ENCODE measurements at places on chromosomes 4 and X.

DNA sequence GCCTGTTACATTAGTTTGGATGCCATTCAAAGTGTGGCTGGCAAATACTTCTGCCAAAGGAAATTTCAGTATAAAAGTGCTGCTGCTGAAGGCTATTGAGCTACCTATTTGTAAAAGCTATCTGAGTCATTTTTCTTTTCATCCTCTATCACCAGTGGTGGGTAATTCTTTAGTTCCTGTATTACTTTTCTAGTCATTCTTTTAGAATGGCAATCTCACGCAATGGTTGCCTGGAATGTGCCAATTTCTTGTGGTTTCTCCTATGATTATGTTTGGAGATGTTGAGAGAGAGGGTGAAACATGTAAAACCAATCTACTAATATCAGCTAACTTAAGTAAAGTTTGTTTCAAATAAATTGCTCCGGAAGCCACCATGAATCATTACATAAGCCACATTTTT is 685.0 kb downstream of the RAPGEF2 start:
- no peak for DNase-seq

DNA sequence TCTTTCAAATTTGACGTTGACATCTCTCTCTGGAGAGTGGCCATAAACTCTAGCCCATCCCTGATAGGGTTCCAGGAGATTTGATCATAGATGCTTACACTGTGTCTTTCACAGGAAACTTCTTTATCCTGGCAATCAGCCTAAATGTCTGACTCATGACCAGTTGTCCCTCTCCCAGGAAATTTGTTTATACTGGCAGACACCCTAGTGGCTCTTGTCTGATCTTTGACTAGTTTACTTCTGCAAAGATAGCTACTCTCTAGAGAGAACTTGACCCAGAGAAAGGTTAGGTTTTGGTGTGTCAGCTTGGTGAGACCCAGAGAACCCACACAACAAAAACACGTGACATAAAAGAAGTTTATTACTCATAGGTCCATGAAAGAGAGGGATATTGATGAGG is 509.8 kb downstream of the CENPC start:
- DNase-seq, result no peak

DNA sequence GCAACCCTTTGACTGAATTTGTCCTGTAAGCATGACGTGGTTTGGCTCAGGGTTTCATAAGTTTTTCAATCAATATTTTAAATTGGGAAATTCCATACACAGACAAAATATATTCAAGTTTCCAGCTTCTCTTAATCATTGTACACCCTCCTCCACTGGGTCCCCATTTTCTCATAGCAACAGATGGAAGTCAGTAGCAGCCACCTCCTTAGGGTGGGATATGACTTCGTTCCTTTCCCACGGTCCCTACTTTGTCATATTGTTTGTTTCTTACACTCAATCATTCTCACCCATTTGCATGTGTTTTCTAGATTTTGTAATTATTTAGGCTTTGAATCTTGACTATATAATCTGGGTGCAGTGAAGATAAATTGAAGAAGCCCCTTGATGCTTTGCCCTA is 664.5 kb upstream of the IGFBP7 start:
- DNase-seq, result no peak

DNA sequence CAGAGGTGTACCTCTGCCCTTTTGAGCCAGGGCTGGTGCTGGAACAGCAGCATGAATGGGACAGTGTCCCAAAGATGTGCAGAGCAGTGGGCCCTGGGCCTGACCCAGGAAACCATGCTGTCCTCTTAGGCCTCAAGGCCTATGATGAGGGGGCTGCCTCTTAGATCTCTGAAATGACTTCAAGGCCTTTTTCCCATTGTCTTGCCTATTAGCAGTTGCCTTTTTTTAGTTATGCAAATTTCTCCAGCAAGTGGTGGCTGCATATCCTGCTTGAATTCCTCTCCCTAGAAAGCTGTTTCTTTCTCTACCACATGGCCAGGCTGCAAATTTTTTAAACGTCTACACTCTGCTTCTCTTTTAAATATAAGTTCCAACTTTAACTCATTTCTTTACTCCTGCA is 160.3 kb downstream of the CFAP299 start:
- DNase-seq, result no peak
